ENCODE measurements at places on chromosomes 2 and 18.

DNA sequence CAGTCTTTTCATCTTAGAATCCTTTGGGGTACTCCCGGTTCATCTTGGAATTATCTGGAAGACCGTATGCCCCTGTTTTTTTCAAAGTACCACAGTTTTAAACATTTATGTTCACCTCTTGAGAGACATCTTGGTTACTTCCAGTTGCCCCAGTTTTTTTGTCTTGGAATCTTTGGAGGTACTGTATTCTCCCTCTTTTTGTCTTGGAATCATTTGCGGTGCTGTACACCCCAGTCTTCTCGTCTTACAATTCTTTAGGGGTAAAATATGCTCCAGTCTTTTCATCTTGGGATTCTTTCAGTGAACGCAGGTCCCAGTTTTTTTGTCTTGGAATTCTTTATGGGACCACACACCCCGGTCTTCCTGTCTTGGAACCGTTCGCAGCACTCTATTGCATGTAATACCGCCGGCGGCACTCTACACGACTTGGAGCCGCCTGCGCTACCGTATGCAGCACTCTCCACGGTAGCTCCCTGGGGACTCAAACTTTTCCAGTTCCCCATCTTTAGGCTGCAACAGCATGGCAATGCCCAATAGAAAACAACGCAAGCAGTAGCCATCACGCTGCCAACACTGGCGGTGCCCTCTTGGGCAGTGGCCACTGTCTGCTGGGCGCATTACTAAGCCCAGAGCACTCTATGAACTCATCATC, 21.2 kb upstream of the ZDBF2 start:
- DNase-seq: no peak

GRCh38 chr2:238240757-238241711, 1.2 kb upstream of the HES6 start:
- peak; percentile 20 for DNase-seq

GRCh38 chr2:26059542-26059941, 25.7 kb downstream of the RAB10 start:
- DNase-seq: no peak

DNA sequence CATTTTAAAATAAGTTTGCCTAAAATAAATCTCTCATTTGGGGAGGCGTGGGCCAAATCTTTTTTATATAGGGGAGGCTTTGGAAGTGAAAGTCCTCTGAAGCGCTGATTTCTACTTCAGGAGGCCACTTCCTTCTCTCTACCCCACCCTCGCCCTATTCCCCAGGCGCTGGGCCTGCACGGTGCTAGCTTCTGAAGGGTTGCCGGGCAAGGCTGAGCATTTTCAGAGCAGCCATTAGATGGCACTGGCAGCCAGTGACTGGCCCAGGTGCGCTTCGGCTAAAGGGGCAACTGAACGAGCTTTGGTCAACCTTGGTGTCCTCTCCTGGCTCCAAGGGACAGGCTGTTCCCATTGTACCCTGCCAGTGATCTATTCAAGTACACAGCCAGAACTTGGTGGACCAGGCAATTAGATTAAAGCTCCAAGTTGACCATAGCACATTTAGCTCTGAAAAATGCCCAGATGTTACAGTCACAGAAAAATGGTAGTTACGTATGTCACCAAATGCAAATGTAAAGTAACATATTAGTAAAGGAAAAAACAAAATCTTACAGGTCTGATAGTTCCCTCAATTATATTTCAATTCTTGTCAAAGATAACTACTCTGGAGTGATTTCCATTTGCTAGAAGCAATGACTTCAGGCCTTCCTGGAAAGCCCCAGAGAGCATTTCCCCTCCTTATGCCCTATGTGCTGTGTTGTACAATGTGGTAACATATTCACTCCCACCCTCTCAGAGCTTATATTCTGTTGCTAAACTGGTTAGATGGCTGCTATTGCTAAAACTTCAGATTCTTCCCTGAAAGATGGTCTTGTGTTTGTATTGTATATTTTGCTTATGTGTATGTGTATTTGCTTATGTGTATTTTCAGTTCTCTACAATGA, 2.1 kb downstream of the POMC start:
- peak; percentile 59 for DNase-seq

DNA sequence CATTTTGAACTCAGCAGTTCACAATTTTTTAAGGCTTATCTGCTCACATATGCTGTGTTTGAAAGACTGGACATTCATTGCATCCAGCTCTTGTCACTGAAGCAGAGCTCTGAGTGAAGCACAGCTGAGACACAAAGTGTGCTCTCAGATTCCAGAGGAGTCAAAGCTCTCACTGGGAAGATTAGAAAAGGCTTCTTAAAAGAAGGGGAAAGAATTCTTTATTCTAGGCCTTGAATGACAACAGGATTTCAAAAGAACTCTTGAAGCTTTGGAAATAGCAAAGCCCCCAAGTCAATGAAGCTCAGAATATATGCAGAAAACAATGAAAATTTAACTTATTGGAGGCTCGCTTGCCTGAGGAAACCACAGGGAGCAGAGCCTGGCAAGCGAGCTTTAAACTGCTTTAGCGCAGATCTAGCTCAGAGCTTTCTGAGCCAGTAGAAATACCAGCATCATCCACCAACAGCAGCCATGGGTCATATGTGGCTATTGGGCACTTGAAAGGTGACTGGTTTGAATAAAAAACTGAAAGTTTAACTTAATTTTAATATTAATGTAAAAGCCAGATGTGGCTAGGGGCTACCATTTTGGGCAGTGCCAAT, 369.7 kb downstream of the OSR1 start:
- DNase-seq: no peak

DNA sequence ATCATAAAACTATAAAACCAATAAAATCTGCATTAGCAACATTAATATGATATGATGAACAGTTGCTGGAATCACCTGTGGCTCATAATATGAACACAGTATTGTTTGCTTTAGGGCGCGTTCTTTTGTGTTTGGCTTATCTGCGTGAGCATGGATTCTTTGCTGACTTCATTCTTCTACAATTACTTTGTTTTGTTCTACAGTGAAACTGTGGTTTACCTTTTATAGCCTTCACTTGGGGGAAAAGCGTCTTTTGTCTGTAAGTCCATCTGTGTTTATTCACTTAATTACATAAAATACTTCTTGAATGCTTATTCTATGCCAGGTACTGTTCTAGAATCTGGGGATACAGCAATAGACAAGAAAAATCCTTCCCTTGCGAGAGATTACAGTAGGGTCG, 74.0 kb upstream of the SEC11C start:
- no peak for DNase-seq

- no peak for DNase-seq
Measured at GRCh38 chr2:83633423-83633822, 825.7 kb downstream of the SUCLG1 start.

GRCh38 chr2:216015722-216016464, 2.5 kb upstream of the MREG start:
- peak; percentile 69 for DNase-seq

DNA sequence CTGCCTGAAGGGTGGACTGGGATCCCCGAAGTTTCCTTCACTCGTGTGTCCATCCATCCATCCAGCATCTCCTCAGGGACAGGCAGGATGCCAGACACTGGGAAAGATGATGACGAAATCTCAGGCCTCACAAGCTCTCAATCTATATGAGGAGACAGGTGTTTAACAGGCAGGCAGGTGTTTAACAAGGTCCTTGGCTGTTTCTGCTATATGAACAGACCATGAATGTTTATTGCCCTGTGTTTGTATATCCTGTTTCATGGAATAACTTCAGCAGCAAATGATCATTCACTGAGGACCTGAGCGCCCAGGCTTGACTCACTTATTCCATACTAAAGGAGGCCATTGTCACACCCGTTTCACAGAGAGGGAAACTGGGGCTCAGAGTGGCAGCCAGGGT, 685.8 kb upstream of the HS6ST1 start:
- no peak for DNase-seq

- no peak for DNase-seq
Measured at GRCh38 chr2:3467654-3468053, 51.7 kb downstream of the ADI1 start.

- peak; percentile 16 for DNase-seq
Measured at GRCh38 chr2:3483227-3483985, 35.9 kb downstream of the ADI1 start.

DNA sequence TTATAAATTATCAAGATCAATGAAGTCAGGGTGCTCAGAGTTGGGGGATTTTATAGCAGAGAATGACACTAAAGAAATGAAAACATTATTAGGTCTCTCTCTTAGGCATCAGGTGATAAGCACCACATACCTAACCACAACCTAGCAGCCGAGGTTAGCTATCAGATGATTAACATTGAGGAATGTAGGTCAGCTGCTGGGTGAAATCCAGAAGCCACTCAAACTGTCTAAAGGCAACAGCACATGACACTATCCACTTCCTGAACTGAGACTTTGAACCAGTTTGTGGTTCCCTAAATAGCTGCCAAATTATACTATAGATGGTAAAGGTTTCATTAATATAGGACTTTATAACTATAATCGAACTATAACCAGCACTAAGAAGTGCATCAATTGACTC, 4.7 kb downstream of the EPG5 start:
- DNase-seq: peak; percentile 23

- DNase-seq: peak; percentile 19
Measured at GRCh38 chr18:74248189-74248588, 43.6 kb downstream of the CYB5A start.

- DNase-seq: no peak
Measured at GRCh38 chr2:20294231-20294630, 56.4 kb downstream of the PUM2 start.

DNA sequence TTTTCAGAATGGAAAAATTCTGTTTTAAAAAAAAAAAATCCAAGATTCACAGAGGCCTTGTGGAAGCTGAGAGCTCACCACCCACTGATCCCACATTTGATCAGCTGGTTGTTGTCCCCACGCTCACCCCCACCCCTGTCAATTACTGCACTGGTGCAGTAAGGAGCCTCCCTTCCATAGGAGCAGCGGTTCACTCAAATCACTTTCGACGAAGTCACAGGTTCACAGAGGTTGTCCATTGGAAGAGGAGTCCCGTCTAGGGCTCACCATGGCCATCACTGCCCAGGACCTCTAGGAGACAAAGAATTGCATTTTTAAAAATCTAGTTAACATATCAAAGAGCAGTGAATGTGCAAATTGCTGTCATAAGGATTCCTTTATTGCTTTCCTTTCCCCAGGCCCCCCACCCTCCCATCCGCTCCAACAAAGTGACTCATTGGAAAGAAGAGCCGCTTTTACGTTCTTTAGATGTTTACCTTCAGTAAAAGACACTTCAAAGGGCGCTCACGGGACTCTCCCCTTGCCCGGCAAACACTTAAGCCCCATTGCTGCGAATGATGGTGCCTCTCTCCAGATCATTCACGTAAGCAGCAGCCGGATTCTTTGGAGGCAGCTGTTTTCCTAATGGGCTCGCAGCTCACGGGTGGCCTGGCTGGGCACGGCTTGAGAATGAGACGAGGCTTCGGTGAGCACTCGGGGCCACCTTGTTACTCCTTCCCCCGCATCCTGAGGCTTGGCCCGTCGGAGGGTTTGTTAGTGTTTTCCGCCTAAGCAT, 165.5 kb upstream of the SALL3 start:
- DNase-seq: no peak

DNA sequence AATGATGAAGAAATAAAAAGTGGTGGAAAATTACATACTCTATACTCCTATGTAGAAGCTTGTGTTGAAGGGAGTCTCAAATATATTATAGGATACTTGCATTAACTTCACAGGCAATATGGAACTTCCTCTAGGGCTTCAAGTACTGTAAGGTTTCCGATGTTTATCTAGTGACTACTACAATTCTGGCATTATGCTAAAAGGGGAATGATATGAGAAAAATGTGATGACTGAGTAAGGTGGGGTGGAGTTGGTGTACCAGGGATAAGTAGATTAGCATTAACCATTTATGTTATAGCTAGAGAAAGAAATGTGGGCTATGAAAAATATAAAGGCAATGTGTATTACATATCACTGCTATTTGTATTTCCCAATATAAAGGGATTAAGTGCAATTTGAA, 229.5 kb downstream of the DCC start:
- DNase-seq: no peak

DNA sequence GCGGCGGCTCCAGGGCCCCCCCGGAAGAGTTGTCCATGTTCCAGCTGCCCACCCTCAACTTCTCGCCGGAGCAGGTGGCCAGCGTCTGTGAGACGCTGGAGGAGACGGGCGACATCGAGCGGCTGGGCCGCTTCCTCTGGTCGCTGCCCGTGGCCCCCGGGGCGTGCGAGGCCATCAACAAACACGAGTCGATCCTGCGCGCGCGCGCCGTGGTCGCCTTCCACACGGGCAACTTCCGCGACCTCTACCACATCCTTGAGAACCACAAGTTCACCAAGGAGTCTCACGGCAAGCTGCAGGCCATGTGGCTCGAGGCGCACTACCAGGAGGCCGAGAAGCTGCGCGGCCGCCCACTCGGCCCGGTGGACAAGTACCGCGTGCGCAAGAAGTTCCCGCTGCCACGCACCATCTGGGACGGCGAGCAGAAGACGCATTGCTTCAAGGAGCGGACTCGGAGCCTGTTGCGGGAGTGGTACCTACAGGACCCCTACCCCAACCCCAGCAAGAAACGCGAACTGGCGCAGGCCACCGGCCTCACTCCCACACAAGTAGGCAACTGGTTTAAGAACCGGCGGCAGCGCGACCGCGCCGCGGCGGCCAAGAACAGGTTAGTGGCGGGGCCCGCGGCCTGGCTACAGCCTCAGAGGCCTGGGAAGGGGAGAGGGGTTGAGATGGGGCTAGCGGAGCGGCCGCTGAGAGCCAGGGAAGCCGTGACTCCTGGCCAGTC, 965 bp downstream of the SIX3 start:
- no peak for DNase-seq

DNA sequence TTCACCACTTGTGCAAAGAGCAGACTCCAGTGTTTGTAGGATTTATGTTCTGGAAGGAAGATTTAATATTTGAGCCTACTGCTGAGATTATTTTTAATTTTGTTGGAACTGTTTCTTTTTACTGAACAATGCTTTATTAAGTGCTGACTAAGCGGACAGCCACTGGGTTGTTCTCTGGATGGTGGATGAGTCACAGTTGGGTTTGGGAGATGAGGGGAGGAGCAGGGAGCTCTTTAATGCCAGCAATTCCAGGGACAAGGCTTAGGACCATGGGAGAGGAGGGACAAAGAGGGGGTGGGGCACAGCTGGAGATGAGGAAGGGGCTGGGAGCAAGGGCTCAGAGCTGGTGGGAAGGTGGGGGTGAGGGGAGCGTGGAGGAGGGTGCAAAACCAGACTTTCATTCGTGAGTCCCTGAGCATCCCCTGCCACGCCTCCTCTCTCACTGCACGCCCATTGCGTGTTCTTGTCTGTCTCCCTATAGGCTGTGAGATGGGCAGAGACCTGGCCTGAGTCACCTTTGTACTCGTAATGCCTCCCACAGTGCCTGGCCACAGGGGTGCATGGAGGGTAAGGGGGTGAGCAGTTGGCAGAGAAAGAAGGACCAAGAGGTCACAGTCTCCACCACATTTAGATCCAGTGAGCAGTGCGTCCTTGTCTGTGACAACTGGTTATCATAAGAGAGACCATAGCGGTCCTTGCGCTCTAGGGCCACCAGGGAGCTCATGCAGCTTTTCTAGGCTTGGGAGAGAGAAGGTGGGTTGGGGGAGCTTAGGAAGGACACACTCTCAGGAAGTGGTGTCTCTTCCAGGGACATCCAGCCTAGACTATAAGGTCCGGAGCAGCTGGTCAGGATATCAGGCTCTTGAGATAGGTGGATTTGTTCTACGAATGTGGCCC, 18.4 kb downstream of the SLC4A3 start:
- no peak for DNase-seq

GRCh38 chr2:144217853-144218633, 301.9 kb downstream of the ZEB2 start:
- no peak for DNase-seq
